ENCODE measurements at places on chromosomes 5 and 9.

DNA sequence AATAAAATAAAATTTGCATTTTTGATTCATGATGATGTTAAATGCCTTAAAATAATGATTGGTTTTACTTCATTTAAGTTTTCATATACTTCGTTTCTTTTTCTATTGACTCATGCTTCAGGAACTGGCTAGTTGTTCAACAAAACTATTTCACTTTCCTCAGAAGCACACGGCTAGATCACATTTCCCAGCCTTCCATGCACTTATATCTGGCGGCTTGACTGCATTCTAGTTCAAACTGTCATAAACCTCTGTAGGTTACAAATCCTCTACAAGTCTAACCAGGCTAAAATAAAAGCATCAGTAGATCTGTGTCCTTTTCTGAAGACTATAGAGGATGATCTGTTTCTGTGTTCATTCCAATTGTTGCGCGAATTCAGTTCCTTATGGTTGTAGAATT, 46.3 kb upstream of the CNTLN start:
- DNase-seq, result no peak

GRCh38 chr5:119221330-119221729, 134.5 kb upstream of the TNFAIP8 start:
- no peak for DNase-seq

GRCh38 chr5:109767997-109768396, 78.3 kb downstream of the MAN2A1 start:
- no peak for DNase-seq

DNA sequence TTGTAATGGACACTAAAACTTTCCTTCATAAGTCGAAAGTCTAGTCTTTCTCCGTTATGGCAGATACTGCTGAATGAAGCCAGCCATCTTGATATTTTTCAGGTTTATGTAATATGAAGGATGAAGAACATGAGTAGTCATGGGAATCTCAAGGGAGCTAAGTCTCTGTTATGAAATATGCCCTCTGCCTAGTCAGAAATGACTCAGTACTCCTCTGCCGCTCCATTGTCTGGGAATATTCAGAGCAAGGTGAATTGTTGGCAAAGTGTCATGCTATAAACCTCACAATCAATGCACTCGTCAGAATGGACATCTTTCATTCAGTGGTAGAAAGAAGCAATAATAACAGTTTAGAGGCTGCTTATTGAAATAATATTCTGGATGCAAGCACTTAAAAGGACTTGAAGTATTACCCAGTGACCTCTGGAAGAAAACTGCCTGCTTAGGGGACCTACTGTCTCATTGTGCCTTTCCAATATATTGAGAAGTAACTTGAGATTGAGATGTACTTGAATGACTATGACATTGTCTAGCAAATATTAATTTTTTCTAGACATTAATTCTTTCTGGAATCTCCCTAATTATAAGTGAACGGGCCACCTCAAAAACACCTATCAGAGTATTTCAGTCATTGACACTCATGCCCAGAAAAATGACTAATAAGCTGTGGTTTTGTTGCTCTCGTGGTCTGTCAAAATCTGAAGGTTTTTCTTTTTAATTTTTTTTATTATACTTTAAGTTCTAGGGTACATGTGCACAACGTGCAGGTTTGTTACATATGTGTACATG, 1011.5 kb upstream of the ACO1 start:
- no peak for DNase-seq

- no peak for DNase-seq
Measured at GRCh38 chr5:56037531-56038010, 42.8 kb upstream of the IL6ST start.

- no peak for DNase-seq
Measured at GRCh38 chr9:33880211-33881089, 63.5 kb downstream of the UBE2R2 start.

DNA sequence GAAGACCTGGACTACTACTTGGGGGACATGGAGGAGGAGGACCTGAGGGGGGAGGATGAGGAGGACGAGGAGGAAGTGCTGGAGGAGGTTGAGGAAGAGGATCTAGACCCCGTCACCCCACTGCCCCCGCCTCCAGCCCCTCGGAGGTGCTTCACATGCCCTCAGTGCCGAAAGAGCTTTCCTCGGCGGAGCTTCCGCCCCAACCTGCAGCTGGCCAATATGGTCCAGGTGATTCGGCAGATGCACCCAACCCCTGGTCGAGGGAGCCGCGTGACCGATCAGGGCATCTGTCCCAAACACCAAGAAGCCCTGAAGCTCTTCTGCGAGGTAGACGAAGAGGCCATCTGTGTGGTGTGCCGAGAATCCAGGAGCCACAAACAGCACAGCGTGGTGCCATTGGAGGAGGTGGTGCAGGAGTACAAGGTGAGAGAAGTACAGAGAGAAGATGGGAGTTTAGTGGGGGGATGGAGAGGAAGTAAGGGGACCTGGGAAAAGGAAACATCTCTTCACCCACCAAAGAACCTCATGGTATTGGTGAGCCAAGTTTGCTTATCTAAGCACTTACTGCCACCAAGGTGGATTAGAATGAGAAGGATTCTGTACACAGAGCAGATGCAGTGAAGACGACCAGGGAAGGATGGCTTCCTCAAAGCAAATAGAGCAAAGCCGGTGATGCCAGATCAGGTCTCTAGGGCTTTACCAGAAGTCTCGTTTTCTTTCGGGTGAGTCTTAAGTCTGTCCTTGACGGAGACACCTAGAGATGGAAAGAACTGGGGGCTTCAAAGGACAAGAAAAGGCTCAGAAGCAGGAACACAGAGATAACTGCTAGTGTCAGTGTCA, 1.5 kb downstream of the TRIM41 start:
- no peak for DNase-seq

GRCh38 chr5:95080441-95080840, 204.5 kb downstream of the MCTP1 start:
- DNase-seq, result no peak

DNA sequence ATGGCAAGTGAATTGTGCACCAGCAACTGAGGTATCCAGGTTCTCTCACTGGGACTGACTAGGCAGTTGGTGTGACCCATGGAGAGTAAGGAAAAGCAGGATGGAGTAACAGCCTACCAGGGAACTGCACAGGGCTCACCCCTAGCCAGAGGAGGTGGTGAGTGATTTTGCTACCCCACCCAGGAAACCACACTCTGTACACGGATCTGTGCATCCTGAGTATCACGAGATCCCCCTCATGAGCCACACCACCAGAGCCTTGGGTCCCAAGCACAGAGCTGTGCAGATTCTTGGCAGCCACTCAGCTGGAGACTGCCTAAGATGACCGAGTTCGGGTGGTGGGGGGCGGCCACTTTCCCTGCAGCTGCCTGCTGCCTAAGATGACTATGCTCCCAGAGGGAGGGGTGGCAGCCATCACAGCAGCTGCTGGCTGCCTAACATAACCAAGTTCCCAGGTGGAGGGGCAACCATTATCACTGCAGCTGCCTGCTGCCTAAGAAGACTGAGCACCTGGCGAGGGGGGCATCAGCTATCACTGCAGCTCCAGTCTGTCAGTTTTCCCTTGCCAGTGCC, 48.4 kb upstream of the EFNA5 start:
- DNase-seq, result no peak

DNA sequence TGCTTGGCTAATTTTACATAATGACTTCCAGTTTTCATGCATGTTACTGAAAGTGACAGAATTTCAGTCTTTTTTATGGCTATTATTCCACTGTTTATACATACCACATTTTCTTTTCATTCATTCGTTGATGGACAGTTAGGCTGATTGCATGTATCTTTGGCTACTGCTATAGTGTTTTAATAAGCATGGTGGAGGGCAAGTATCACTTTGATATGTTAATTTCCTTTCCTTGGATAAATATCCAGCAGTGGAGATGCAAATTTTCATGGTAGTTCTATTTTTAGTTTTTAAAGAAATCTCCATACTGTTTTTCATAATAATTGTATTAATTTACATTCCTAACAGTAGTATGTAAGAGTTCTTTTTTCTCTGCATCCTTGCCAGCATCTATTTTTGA, 297.9 kb downstream of the PRR16 start:
- DNase-seq, result no peak

DNA sequence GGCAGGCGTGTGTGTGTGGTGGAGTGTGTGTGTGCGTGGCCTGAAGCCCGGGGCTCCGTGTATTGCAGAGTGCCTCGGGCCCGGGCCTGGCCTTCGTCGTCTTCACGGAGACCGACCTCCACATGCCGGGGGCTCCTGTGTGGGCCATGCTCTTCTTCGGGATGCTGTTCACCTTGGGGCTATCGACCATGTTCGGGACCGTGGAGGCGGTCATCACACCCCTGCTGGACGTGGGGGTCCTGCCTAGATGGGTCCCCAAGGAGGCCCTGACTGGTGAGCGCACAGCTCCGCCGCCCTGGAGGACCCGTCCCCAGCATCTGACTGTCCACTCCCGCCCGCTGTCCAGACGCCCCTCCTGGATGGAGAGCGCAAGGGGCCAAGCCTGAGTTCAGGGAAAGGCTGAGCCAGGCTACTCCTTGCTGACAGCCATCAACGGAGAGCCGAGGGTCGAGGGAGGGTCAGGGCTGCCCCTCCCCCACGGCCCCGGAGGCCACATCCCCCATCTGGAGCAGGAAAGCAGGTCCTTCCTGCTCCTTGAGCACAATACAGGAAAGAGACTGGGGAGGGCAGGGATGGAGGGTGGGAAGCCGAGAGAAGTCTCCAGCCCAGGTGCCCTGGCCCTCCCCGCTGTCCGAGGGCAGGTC, 18.4 kb downstream of the SLC6A18 start:
- DNase-seq, result no peak

DNA sequence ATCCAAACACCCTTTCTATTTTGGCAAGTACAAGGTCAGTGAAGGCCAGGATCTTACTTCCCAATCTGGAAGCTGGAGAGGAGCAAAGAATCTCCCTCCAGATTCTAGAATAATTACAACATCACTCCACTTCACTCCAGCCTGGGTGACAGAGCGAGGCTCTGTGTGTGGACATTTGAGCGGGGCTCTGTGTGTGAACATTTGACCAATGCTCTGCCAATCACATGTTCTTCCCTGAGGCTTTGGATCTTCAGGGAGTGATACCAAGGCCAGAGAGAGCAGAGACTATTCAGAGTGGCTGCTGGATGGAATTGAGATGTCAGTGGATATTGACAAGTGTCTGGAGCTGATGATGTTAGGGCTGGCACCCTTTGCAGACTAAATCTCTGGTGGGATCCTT, 24.7 kb upstream of the ANKRD34B start:
- DNase-seq, result no peak

DNA sequence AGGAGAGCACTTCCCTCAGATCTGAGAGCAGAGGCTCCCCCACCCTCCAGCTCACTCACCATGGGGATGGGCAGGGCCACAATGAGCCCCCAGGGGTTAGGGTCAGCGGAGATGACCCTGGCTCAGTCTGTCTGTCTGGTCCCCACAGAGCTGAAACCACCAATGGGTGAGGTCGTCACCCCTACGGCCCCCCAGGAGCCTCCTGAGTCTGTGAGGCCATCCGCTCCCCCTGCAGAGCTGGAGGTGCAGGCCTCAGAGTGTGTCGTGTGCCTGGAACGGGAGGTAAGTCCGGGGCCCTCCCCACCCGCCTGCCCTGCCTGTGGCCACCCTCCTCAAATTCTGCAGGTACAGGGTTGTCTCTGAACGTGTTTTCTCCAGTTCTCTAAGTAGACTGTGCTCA, 49.6 kb downstream of the LRSAM1 start:
- DNase-seq, result no peak
